ENCODE measurements at places on chromosomes 4 and X.

GRCh38 chr4:143558823-143559756 is 45.6 kb downstream of the SMARCA5 start:
- DNase-seq = no peak

DNA sequence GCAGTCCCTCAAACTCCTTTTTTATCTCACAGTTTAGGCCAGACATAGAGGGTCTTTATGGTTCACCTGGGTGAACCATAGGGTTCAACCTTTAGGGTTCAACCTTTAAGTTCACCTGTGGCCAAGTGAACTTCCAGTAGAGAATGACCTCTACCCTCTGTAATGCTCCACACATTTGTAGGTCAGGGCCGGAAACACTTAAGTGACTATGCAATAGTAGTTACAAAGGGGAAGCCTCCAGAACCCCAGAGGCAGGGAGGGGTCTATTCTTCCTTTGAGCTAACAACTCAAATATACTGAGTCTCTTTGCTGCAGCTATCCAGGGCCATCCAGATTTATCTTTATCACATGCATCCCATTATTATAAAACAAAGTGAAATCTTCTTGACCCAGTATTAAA is 100.0 kb downstream of the LARP1B start:
- no peak for DNase-seq

DNA sequence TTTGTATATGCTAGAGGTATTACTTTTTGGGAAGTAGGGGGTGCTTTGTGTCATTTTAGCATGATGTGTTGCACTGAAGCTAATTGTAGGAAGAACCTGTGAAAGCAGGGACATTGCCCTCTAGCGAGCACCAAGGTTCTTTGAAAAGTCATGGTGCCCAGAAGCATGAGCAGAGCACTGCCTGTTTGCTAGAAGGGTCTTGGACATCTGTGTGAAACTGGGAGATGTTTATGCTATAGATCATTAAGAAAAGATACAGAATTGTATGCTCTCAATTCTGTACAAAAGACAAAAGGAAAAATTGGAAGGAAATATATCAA is 14.7 kb downstream of the GRPR start:
- no peak for DNase-seq

GRCh38 chrX:107747596-107748161 is 27.9 kb downstream of the TSC22D3 start:
- DNase-seq = no peak

- DNase-seq = no peak
Measured at GRCh38 chrX:142214081-142214480, 9.0 kb upstream of the MAGEC2 start.

- no peak for DNase-seq
Measured at GRCh38 chr4:32172086-32172485, 1451.9 kb downstream of the PCDH7 start.

GRCh38 chrX:145190801-145191389 is 56.4 kb upstream of the SPANXN1 start:
- no peak for DNase-seq

GRCh38 chr4:2450394-2451035 is 18.4 kb upstream of the RNF4 start:
- no peak for DNase-seq

DNA sequence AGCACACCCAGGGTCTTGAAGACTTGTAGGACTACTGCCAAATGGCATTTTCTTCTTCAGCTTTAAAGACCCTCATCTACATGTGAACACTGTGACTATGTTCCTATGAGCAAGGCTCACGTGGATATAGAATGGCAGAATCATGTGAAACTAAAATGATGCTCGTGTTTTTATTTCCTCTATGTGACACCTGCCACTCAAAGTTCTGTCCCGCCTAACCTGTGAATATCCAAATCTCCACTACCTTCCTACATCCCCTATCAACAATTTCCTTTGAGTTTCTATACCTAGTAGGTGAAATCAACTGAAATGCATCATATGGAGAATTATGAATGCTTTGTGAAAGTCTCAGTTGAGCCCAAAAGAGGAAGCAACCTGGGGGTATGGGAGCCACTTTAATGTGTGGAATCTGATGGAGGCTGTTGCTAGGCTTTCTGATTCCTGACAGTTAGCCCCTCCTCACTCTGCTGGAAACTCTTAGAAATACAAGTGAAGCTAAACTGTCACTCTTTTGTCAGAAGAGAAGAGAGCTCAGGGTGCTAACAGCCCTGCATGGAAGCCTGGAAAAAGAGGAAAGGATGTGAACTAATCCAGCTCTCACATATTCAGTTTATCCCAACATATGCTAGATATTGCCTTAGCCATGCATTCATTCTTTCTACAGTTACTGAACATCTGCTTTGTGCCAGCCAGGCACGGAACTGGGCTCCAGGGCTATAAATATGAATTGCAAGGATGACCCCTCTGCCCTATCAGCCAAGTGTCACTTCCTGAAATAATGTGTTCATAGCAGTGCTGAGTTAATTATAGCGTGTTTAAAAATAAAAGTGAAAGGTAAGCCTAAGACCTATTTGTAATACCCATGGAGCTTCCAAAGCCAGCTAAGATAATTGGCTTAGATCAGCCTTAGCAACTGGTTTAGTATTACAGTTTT is 11.0 kb downstream of the LHFPL1 start:
- no peak for DNase-seq

DNA sequence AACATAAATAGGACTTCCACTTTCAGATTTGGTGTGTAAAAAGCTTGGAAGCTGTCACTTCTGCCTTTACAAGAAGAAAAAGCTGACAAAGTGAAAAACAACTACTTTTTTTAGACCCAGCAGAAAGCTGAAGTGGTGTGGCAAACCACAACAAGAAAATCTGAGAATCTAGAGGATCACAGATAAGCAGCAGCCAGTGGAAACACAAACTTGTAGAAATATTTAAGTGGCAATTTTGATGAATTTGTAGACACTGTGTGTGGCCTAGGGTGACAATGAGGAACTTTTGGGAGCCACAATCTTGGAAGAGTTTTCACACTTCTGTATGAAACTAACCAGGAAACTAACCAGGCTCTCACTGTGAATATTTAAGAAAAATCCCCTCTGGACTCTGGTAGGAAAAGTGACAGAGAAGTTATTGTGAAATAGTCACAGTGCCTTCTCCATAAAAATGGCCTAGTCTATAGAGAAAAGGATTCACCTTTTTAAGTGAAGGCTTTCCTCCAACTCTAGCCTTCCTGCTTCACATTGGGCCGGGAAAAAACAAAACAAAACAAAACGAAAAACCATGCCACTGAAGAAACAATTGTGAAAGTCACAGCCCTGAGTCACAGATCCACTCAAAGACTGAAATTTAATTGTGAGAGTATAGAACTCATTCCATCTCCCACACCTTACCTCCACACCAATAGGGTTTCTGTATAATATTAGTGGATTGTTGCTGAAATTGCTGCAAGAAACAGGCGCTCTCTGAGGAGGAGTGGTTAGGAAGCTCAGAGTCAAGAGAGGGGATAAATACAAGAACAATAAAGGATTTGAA is 26.7 kb upstream of the GUCY1A1 start:
- DNase-seq = no peak

GRCh38 chr4:38866973-38867477 is 581 bp upstream of the FAM114A1 start:
- no peak for DNase-seq

DNA sequence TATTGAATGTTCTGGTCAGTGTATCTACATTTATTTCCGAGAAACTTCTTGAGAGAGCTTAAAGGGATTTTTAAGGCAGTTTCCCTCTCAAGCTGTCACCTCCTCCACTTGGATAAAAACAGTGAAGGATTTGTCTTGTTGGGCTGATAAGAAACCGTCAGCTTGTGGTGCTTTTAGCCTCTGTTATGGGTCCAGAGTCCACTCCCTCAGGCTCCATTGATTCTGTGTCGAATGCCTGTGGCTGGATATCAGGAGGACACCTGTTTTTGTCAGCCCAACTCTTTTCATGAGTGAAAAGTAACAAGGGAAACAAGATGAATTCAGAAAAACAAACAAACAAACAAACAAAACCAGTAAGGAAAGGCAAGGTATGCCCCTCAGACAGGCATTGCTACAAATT is 12.4 kb downstream of the CLCN4 start:
- DNase-seq = no peak

- DNase-seq = no peak
Measured at GRCh38 chr4:133186845-133187244, 37.8 kb downstream of the PCDH10 start.

GRCh38 chr4:89298155-89298554 is 9.4 kb downstream of the GPRIN3 start:
- no peak for DNase-seq

GRCh38 chrX:97756879-97757278 is 873.2 kb downstream of the RPA4 start:
- DNase-seq = no peak

DNA sequence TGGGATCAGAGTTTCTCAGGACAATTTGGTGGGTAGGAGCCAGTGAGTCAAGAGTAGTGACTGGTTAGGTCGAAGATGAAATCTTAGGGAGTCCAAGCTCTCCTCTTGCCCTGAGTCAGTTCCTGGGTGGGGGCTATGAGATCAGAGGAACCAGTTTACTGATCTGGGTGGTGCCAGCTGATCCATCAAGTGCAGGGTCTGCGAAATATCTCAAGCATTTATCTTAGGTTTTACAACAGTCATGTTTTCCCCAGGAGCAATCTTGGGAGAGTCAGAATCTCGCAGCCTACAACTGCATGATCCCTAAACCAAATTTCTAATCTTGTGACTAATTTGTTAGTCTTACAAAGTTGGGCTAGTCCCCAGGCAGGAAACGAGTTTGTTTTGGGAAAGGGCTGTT is 1833.2 kb upstream of the PCDH7 start:
- DNase-seq = no peak

- no peak for DNase-seq
Measured at GRCh38 chr4:9812501-9813340, 31.3 kb downstream of the DRD5 start.

DNA sequence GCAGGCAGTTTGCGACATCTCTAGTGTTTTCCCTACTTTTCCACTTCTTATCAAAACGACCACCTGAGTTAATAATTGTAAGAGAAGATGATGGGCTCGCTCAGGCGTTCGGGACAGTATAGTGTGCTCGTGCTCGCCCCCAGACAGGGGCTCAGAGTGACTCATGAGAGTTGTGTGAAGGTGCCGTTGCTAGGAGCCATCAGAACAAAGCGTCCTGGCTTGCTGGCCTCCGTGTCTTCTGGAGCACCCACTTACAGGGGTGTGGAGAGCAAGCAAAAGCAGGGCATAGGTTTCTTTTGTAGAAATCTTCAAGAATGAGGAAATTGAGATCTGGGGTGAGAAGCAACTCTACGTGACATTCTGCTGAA is 73.0 kb upstream of the ADGRG2 start:
- no peak for DNase-seq

- DNase-seq = no peak
Measured at GRCh38 chrX:12223650-12224049, 85.4 kb downstream of the FRMPD4 start.

DNA sequence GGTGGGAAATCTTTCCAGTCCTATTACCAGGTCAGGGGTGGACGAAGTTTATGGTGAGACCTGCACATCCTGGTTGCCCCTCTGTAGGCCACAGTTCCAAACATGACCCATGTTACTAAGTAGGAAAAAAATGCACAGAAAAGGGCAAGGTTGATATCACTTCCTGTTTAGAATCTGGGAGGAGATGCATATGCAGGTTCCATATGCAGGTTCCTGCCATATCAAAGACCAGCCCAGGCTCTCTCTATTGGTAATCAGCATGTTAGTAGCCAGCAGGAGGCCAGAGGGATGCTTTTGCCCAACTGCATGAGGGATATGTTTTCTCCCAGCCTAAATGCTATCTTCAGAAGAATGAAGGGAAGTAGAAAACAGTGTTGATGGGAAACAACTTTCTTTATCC is 657.2 kb downstream of the ANKRD50 start:
- no peak for DNase-seq

DNA sequence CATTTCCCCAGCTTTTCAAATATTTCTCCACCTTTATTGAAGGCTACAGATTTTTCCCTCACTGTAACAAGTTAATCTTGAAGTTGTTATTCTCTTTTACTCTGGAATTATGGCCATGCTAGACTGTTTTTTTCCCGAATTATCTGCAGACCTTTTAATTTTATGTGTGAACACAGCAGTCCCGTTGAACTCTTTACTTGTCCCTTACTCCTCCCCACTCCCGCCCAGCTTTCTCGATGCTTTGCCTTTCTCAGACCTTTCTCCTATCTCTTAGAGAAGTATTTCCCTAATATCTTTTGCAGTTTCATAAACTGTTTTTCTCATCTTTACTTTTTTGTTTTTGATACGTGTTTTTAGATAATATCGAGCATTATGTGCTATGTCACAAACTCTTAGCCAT is 776 bp downstream of the CEP44 start:
- no peak for DNase-seq

GRCh38 chrX:69021141-69021960 is 143.9 kb downstream of the PJA1 start:
- DNase-seq = no peak

DNA sequence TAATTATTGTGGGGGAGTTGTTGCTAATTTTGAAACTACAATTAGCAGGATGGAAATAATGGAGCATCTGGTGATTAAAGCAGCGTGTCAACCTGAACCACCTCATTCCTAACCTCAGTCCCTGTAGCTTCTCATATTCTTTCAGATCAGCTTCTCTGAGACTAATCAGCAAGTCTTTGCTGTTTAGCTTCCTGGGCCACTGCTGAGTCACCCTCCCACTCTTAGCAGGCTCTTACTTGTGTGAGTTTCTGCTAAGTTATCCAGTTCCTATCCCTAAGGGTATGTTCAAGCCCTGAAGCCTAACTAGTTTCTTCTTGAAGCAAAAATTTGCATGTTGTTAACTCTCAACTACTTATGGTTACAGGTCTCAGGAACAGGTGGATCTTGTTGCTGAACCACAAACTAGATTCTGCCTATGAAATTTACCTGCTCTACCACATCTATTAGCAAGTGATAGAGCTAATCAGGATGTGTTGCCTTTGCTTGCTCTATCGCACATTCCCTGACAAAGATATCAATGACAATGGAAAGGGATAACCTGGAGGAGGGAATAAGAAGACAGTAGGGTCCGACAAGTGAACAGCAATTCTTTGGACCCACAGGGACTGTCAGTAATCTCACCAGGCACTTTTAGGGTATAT is 134.2 kb downstream of the EIF4E start:
- DNase-seq = peak; percentile 9

DNA sequence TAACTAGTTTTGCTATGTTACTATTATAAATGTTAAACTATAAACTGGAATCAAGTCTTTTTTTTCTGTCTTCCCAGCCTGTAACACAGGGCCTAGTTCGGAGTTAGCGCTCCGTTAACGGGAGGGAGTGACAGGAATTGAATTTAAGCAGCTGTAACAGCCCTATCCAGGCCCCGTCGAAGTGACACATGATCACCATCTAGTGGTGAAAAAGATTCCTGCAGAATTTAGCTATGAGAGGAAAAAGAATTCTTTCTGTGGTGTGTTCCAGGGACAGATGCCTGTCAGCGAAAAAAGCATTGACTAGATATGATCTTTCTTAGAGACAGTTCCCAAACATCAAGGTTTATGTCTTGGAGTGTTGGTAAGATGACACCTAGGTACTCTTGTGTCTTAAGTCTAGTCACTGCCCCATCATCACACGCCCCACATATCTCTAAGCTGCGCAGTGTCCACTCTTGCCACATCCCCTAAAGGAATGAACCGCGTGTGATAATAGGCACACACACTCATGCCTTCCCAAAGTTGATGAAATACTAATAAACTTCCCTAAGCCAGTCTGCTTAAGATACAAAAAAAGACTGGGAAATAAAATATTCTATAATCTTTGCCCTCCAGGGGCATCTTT is 2.1 kb downstream of the GAB3 start:
- DNase-seq = no peak

- no peak for DNase-seq
Measured at GRCh38 chrX:131762802-131763234, 218.9 kb downstream of the OR13H1 start.

GRCh38 chr4:86593688-86594558 is at the start of gene PTPN13:
Gene PTPN13, plus strand, starts transcription at chr4:86594315. Its CDS starts 40,942 bp downstream, at chr4:86635257.
- DNase-seq = peak; percentile 29
